H4 (cell line): ENCODE measurements at places on chromosomes 7 and 10.
A peak's percentile ranks its signal among the peaks of the same experiment; 100 is the strongest.

- peak; percentile 98 for DNase-seq
Measured at GRCh38 chr7:73715648-73716317, 3.7 kb downstream of the STX1A start.

DNA sequence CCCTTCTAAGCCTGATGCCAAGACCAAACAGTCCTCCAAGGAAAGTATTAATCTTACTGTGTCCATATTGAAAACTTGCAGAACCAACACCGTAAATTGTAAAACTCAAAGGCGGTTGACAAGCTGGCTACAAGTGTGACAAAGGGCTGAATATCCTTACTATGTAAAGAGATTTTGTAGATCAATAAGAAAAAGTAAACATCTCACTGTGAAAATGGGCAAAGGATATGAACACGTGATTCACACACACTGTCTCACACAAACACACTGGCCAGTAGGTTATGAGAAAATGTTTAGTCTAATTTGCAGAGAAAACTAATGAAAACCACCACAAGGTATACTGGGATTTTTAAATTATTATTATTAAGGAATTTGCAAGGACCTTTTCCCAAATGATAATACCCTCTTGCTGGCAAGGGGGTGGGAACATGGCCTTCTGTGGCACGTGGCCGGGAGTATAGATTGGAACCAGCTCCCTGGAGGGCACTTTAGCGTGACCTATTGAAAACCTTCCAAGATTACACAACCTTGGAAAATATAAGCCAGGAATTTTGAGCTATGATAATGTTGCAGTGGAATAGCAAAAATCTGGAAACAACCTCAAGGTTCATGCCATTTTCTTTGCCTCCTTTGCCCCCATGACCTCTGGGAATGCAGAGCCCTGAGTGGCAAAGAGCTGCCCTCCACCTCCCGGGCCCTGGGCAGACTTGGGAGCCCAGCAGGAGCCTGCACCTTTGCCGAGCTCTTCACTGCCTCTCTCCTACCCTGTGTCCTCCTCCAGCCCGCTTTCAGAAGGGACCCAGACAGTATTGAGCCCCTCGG, 26.2 kb upstream of the SLC29A3 start:
- DNase-seq = no peak

DNA sequence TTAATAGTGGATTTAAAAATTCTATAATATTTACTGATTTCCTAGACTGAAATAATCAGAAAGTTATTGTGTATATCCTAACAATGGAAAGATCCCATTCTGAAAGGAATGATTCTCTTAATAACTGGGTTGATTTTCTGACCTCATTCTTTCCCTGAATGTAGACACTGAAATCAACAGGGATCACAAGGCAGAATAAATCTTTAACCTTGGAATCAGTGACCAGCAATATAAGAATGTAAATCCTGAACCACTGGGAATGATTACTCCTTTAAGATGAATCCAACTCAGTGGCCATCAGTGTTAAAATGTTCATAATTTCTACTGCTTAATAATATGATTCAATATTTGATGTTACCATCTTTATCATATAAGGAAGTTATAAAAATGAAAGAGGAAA, 47.6 kb downstream of the ANKRD26 start:
- DNase-seq = no peak

DNA sequence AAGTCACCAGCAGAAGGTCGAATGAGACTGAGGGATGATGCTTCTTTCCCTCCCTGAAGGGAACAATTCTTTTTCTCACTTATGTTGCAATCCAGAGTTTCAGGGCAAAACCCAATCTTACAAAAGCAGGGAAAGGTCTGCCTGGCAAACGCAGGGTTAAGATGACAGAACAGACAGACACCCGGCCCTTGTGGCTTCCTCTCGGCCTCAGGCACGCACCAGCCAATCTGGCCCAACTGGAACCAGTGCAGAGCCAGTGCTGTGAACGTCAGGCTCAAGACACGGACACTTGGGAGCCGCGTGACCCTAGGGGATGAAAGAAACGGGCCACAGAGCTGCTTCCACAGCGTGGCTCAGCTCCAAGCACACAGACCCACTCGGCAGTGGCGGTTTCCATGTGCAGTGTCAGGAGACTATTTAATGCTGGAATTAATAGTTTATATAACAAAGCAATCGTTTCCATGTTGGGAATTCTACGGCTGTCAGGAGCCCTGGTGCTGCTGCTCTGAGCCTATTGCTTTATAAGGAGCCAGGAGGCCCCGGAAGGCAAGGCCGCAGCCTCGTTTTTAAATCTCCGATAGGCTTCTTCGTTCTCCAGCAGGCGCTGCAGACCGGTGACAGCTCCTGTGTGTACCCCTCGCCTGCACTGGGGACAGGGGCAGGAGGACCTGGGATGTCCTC, 198.4 kb downstream of the DIP2C start:
- no peak for DNase-seq

DNA sequence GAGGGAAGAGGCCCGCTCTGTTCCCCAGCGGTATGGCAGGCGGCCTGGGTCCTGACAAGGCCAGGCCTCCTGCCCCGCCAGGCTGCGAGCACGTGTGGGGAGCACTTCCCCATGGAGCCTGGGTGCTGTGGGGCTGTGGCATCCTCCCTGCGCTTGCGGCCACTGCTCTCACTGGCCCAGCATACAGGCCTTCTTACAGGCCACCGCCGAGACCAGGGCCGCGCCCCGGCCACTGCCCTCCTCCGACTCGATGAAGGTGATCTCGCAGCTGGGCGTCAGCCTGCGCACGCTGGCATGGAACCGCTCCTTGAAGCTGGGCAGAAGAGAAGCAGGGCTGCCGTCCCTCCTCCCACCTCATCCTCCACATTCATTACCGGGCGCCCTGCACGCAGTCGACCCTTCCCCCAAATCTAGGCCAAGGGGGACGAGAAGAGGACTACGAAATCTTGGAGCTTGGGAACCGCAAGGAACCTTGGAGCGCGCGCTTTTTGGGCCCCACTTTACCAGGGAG, 3.9 kb upstream of the MYL7 start:
- DNase-seq = no peak

DNA sequence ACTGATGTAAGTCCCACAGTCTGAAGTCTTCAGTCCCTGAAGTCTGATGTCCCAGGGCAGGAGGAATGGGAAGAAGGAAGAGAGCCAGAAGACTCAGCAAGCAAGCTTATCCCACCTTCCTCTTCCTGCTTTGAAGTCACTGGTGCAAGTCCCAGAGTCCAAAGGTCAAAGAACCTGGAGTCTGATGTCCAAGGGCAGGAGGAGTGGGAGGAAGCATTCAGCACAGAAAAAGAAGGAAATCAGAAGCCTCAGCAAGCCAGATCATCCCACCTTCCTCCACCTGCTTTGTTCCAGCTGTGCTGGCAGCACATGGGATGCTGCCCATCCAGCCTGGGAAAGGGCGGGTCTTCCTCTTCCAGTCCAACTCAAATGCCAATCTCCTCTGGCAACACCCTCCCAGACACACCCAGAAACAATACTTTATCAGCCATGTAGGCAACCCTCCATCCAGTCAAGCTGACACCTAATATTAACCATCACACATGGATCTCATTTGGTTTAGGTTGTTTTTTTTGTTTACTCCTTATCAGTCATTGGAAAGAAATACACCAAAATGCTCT, 50.9 kb downstream of the ADAM12 start:
- no peak for DNase-seq

GRCh38 chr7:130973637-130974036, 239.6 kb upstream of the KLF14 start:
- no peak for DNase-seq

DNA sequence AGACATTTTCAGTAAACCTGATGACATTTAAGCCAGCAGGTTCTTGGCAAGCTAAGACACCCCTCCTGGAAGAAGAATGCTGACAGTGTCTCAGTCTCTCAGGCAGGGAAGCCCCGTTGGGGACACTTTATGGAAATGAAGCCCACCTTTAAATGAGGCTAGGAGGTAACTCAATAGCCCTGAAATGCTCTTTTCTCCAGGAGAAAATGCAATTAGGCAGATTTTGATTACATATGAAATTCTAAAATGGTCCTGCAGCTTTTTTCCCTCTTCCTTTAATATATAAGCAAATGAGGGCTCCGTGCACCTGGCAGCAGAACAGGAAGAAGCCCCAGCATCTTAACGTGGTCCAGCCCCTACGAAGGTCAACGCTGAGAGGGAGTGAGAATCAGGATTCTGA, 65.8 kb upstream of the CHST15 start:
- no peak for DNase-seq

- no peak for DNase-seq
Measured at GRCh38 chr10:86308056-86308455, 58.5 kb downstream of the GRID1 start.

DNA sequence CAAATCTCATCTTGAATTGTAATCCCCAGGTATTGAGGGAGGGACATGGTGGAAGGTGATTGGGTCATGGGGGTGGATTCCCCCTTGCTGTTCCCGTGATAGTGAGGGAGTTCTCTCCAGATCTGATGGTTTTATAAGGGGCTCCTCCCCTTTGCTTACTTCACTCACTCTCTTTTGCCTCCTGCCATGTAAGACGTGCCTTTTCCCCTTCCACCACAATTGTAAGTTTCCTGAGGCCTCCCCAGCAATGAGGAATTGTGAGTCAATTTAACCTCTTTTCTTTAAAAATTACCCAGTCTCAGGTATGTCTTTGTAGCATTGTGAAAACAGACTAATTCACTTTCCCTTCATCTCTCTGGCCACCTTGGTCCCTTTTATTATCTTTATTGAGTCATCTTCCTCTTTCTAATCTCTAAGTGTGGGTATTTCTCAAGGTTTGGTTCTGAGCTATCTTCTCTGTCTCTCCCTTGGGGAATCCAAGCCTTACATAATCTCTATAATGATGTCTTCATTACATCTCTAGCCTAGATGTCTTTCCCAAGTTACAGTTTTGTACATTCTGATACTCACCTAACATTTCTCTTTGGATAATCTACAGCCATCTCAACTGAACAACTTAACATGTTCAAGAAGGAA, 99.1 kb upstream of the JCAD start:
- DNase-seq = no peak

GRCh38 chr10:102578782-102579181, 65.5 kb upstream of the TRIM8 start:
- DNase-seq = no peak

- no peak for DNase-seq
Measured at GRCh38 chr10:62348029-62348428, 26.1 kb upstream of the ZNF365 start.

- no peak for DNase-seq
Measured at GRCh38 chr7:52639126-52639525, 396.3 kb upstream of the POM121L12 start.

- DNase-seq = no peak
Measured at GRCh38 chr10:70169649-70170364, 507 bp downstream of the SAR1A start.

GRCh38 chr10:70053841-70054288, 1.2 kb downstream of the MACROH2A2 start:
- DNase-seq = no peak

DNA sequence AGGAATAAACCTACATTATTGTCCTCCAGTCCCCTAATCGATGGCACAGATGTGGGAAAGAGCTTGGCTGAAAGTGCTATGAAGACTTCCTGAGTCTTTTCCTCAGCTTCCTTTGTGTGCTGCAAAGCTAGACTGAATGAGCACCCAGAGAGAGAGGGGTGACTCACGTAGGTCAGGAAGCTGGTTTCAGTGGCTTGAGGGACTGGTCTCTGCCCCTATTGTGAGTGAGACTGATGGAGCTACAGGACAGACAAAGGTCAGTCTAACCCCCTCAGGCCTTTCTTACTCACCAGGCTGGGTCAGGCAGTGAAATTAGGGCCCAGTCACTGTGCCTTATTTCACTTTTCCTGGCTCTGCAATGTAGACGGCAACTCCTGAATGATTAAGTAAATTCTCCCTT, 171.1 kb upstream of the GRB10 start:
- DNase-seq = no peak

DNA sequence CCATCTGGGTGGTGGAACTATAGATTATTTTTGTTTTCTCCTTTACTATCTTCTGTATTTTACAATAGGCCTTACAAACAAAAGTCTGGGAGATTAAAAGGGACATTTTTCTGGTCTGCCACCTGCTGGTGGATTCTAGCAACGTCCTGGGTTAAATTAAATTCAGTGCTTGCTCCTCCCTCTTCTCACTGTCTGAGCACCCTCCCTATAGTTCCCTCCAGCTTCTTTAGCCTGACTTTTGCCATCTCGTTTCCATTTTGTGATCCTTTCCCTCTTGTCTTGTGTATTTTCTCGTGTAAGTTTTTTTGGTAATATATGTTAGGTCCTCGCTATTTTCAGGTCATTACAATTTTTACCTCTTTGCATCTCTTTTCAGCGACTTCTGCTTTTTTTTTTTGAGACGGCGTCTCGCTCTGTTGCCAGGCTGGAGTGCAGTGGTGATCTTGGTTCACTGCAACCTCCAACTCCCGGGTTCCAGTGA, 16.1 kb downstream of the ANKRD16 start:
- DNase-seq = peak; percentile 19

- no peak for DNase-seq
Measured at GRCh38 chr10:9634466-9634865, 1383.2 kb upstream of the CELF2 start.

GRCh38 chr7:131000873-131001272, 266.9 kb upstream of the KLF14 start:
- no peak for DNase-seq

DNA sequence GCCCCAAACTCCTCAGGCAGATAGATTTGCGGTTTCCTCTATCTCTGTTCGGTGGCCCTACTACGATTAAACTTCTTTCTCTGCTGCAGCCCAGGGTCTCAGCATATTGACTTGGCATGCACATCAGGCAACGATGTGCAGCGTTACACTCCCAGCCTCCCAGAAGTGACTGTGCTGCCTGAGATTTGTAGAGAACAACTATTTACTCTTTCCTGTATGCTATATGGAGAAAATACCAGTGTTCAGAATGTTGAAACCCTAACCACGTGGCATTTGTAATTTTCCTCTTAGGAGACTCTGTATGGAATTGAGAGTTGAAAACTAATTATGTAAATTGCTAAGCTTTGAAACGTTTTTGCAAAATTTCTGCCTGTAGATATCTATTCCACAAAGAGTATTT, 50.9 kb downstream of the GNAI1 start:
- DNase-seq = no peak

- DNase-seq = no peak
Measured at GRCh38 chr10:124728071-124728829, 15.9 kb downstream of the FAM53B start.

DNA sequence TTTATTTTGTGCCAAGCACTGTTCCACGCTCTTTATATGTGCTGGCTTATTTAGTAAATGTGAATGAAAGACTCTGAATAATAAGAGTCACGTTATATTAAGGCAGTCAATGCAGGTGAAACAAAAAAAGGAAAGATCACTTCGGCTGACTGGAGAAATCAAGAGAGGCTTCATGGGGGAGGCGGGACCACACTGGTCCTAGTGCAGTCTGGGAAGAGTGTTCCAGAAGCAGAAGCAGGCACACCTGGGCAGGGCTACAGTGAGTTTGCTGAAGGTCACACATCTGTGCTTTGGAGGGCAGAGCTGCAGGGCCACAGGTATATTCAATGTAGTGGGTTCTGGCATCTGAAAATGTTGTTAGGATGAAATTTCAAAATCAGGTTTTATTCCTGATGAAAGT, 176.9 kb downstream of the PLXNA4 start:
- DNase-seq = no peak

DNA sequence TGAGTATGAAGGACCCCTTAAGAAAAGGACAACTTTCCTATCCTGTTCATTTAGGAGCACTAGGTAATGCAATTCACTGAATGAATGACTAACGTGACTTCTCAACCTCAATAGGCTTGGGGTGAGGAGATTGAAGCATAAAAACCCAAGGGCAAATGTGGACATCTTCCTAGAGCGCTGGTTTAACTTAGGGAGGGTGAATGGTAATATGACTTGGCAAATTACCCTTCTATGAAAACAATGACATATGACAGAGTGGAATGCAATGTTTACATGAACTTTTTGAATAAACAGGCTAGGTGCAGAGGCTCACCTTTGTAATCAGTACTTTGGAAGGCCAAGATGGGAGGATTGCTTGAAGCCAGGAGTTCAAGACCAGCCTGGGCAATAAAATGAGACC, 83.9 kb upstream of the ANK3 start:
- peak; percentile 62 for DNase-seq
